ENCODE measurements at places on chromosomes 1 and 21.

DNA sequence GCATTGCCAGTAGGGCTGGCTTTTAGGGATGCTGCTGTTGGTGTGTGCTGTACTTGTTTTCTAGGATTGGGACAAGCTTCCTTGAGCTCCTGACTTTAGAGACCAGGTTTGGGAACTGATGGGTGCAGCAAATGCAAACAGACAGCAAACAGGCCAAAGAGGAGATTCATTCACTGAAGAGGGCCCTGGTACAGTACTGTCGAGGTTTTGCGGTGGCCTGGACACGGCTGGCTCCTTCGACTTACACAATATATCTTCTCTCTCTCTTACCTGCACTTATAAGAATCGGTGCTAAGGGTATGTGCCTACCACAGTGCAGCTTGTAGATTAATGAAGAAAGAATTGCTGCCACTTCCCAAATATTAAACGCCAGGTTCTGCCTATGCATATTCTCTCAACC lies 44.6 kb downstream of the ATP1A1 start:
- no peak for DNase-seq

- DNase-seq, result no peak
Measured at GRCh38 chr1:219261454-219261853, 87.8 kb downstream of the LYPLAL1 start.

DNA sequence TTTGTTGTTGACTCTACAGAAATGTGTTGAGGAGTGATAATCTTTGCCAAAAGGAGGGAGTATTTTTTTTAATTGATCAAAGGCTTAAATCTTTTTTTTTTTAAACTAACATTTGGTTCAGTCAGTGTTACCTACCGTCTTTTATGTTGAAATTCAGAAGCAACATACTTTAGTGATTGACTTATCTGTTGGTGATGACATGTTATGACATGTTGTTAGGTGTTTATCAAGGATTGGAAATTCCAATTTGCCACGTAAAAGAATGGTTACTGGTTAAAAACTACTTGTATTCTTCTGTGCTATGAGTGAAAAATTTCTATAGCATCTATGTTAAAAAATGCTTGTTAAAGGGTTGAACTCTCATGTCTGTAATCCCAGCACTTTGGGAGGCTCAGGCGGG lies 61.2 kb downstream of the DNM3 start:
- no peak for DNase-seq

- no peak for DNase-seq
Measured at GRCh38 chr1:24490101-24490781, 12.4 kb upstream of the RCAN3 start.

- no peak for DNase-seq
Measured at GRCh38 chr1:201619513-201619912, 80.6 kb downstream of the NAV1 start.

GRCh38 chr1:44019466-44019948 lies 11.8 kb downstream of the SLC6A9 start:
- DNase-seq, result no peak

- DNase-seq, result no peak
Measured at GRCh38 chr1:161843156-161843555, 77.0 kb downstream of the ATF6 start.

DNA sequence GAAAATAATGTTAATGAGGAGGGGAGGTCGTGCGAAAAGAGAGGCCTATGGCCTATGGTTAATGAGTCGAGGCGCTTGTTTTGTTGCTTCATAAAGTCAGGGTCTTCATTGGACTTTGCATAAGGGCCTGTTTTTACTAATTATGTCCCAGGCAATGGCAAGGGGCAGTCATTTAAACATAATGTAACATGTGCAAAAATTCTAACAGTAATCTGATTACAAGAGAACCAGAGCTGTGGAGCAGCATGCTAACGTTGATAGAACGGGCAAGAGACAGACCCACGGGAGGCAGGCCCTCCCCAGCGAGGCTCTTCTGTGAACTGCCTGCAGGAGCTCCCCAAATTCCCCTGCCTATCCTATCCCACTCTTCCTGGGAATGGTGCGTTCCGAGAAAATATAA lies 22.6 kb upstream of the CAMK1G start:
- no peak for DNase-seq
